ENCODE measurements at places on chromosomes 2 and 18.

- no peak for DNase-seq
Observed at GRCh38 chr2:88170472-88170892, 336 bp downstream of the THNSL2 start.

- DNase-seq = no peak
Observed at GRCh38 chr2:114642988-114643553, 200.6 kb downstream of the DPP10 start.

GRCh38 chr2:158633261-158633660 lies 161.9 kb upstream of the DAPL1 start:
- DNase-seq = no peak

DNA sequence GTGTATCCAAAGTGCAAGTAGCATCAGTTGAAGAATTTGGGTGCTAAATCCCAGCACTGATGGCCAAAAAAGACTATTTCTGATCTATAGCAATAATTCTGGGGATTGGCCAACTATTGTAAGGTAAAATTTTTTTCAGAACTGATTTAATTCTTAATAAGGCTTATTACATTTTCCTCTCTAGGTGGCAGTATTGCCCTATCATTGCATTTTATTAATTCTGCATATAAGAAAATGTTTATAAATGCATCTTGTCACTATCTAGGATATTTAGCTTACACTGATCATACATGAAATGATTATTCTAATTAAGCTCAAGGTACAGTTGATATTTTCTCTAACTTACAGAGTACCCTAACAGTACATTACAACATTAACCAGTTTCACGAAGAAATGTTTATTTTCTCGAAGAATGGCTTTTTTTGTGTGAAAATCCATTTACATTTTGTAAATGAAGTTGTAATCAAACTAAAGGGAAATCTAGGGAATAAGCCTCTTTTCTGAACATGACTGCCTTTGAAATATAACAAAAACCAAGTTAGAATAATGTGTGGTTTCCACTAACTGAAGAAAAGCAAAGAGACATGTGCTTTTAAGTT lies 11.0 kb downstream of the TTN start:
- DNase-seq = no peak

- no peak for DNase-seq
Observed at GRCh38 chr18:61398961-61399705, 65.9 kb downstream of the CDH20 start.

- no peak for DNase-seq
Observed at GRCh38 chr2:9771481-9772017, 71.7 kb upstream of the TAF1B start.

DNA sequence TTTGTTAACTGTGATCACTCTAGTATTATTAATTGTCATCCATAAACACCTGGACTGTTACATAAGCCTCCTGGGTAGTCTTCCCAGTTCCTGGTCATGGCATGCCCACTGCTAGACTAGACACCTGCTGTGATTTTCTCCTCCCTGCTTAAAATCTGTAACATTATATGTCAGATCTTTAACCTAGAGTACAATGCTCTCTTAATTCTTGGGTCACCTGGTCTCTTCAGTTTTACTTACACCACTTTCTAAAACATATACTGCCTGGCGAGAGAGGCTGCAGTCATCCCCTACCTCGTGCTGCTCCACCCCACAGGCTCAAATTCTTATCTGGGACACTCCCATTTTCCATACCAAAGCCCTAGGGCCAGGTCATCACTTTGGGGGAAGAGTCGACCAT lies 161.3 kb downstream of the CDH2 start:
- no peak for DNase-seq

DNA sequence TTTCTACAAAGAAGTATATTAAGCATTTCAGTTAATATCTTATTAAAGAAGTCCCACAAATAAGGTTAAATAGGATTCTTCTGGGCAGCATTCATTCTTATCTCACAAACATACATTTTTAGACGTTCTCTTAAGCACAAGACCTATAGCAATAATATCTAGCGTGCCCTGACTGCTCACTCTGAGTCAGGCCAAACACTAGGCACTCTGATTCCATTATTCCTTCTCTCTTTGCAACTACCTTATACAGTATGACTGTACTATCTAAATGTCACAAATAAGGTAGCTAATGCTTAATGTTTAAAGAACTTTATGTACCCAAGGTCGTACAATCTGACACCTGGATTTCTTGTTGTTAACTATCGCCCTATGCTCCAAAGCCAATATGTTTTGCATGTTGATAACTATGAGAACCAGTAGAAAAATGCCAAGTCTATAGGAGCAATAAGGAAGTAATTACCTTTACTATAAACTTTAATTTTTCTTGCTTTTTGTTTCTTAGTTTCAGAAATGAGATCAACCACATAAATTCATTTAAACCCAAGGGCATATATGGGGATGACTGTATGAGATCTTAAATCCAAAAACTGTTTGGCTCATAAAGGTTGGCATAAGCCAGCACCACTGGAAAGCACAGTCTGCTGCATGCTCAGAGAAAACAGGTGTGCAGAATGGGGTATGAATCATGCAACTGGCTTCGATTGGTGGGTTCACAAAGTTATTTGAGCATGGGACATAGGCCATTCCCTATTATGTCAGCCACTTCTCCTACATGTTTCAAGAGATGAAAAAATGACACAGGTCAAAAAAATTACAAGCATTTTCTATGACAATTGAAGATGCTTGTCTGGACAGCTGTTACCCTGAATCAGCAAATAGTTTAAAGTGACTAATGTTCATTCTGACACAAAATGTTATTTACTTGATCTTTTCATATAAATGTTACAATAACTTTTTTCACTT lies 352.0 kb downstream of the IRS1 start:
- no peak for DNase-seq

DNA sequence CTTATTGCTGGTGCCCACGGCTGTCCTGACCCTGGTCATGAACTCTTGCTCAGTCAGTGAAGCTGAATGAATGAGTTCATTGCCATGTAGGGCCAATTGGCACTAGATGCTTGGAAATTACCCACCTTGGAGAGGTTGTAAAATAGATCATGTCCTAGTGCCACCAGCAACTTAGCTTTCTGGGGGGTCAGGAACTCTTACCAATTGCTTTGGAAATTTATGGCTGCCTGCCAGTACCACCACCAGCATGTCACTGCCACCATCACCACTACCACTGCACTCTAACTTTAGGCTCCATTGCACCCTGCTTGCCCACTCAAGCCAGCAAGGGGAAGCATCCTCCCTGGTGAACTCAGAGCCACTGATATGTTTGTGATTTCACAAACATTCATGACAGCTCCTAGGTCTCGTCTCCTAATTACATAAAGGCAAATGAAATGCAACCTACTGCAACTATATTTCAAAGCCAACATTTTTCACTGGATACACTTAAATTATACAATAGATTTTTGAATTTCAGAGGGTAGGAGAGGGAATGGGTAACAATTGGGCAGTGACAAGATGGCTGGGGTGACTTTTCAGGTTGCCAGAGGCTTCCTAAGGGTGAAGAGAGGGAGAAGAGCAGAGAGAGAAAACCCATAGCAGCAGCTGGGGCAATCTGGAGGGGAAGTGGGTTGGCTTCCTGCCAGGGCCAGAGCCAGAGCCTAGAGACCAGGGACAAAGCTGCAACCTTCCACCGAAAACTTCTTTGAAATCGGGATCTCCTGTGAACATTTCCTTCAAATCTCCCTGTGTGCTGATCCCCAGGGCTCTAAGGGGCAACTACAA lies 3.5 kb upstream of the EMILIN1 start:
- DNase-seq = no peak

DNA sequence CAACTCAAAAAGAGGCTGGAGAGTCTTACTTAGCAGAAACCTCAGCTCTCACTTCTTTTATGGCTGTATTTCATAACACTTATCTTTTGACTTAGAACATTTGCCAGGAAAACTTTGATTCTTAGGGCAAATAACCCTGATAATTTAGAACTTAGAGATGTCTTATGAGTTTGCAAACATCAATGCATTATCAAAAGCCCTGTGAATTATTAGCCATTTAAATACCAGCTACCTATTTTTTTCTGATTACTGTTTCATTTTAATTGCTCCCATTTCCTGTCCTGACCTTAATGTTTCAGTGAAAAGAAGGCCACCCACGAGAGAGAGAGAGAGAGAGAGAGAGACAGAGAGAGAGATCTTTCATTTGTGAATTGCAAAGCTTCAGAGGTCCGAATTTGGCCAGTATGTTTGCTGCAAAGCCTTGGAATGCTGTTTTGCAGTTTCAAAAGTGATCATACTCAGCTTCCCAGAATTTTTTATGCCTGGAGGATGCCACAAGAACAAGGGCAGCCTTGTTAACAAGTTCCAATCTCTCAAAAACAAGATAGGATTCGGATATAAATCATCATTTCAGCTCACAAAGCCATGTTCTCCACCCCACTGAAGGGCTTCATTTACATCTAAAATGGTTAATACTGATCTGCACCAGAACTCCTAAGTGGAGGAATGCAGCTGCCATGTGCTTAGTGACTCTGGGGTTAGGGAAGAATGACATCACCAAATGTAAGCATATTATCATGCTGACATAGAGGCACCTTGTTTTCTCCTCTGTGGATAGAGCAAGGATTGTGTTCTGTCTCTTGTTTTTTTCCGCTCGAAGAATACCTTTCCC lies 478.2 kb downstream of the ARHGAP15 start:
- DNase-seq = no peak

GRCh38 chr2:1864981-1865421 lies 120.7 kb upstream of the PXDN start:
- no peak for DNase-seq

DNA sequence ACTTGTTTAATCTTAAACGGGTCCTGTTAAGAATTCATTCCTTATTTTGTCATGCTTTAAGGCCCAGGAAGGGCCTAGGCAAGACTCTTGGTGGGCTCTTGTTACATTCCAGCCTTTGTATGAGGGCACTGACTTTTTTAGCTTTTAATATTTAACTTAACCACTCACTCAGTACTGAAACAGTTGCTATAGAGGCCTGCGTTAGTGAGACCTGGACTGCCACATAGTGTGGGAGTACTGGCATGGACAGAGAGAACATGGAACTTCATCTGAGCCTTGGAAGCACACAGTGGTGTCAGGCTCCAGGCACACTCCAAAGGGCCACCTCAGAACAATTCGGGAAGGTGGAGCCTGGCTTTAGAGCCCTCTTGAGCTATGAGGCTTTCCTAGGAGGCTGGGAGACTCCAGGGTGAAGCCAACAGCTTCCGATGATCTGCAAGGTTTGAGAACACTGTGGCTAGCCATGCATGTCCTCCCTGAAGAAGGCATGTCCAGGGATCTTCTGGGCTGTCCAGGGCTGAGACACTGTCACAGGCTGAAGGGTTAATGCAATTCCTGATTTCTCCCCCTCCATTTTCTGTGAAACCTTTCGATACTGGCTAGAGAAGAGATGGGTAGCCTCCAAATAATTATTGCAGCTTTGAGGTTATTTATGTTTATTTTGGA lies 155.4 kb upstream of the ACAA2 start:
- no peak for DNase-seq

DNA sequence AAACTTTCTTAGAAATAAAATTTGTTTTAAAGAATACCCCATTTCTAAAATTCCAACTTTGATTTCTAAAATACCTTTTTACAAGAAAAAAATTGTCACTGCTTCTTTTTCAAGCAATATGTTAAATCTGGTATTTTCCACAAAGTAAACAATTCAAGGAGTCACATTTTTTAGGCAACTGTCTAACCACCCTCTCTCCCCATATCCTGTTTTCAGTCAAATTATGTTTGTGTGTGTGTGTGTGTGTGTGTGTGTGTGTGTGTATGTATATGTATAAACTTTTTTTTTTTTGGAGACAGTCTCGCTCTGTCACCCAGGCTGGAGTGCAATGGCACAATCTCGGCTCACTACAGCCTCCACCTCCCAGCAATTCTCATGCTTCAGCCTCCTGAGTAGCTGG lies 59.3 kb downstream of the ADNP2 start:
- no peak for DNase-seq

DNA sequence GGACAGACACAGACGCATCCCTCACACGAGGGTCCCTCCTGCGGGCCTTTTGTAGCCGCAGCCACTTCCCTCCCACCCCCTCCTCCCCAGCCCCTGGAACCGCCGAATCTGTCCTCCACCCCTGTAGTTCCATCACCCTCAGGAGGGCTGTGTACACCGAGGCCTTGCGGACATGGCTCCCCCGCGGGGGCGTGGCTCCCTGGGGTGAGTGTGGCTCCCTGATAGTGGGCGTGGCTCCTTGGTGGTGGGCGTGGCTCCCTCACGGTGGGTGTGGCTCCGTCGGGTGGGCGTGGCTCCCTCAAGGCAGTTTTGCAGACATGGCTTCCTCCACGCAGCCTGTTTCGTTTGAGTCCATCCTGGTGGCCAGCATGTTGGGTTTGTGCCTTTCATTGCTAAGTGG lies 420.7 kb upstream of the SALL3 start:
- DNase-seq = no peak

- no peak for DNase-seq
Observed at GRCh38 chr18:39846265-39846664, 2108.8 kb upstream of the PIK3C3 start.

DNA sequence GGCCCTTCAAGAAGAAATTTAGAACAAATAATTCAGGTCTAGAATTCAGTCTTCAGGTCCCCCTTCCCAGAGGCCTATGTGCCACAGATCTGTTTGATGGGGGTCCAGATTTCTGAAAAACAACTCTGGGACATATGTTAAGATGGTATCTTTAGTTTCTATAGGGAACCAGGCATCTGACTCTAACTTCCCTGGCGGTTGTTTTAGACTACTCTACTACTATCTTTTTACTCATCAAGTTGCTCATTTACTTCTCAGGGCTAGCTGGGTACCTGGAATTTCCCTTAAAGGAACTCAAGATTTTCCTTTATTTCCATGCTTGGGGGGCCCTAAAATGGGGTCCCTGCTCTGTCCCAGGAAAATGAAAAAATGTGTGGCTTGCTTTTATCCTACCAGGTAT lies 114.7 kb upstream of the RAB6C start:
- no peak for DNase-seq

Measured in activated naive CD4-positive, alpha-beta T cell treated with anti-CD3 and anti-CD28 coated beads, Interleukin-2, amount 50 U/mL, for 16 hours (primary cell).